ENCODE measurements at places on chromosomes 7 and 10.

DNA sequence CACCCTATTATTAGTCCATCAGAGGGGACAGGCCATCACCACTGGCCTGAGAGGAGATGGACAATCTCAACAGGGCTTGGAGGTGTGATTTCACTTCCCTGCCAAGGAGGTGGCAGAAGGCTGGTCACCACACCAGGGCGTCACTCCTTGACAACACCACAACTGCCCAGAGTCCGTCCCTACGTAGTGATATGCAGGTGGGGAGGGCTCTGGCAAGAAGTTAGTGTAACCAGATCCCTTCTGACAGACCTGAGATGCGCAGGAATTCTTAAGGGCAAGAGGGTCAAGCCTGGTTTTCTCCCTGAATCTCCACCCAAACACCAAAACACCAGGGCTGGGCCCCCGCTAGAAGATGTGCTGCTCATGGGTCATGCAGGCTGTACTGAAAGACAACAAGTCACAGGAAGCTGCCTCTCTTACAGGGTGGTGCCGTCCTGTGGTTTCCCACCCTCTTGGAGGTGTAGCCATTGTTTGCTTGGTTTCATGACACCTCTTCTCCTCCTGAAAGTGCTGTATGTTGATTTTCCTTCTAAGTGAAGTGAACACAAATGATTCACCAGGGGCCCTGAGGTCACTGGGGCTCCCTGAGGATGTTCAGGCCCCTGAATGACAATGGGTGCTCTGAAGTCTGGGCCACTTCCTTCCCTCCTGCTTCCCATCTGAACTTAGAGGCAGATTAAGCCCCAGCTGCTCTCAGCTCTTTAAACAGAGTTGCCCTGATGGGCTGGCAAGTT lies 27.1 kb downstream of the ATXN7L1 start:
- DNase-seq = peak; percentile 89

DNA sequence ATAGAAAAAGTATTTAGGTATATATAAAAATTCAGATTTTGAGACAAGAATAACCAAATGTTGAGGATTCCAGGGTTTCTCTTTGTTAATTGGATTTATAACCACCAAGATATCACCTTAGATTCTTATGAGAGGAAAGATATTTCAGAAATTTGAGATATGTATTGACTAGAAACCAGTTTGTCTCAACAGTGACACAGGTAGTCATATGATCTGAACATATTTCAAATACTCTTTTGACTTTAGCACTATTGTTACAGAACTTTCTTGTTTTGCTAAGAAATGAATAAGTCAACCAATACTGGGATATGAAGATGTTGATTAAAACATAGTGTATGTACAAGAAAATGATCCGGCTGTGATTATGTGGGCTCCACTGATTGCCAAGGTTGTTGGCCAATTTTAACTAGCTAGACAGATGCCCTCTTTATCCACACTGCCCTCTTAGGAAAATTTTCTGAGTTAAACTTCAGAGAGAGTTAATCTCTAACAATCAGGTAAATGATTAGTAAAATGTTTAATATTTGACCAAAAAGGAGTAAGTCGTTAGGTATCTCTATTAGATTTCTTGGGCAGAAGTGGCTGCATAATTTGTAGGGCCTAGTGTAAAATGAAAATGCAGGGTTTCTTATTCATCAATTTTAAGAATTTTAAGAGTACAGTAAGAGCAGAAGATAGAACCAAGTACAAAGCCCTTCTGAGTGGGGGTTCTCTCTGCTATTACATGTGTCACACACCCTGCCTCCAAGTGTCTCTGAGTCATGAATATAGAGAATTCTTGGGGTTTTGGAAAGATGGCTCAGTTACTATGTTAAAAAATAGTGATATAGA lies 376.0 kb downstream of the TFEC start:
- no peak for DNase-seq

- no peak for DNase-seq
These were observed 33.3 kb upstream of the ACSL5 start for GRCh38 chr10:112340601-112341000.

GRCh38 chr7:148699782-148700629 lies 1.3 kb downstream of the CUL1 start:
- no peak for DNase-seq

DNA sequence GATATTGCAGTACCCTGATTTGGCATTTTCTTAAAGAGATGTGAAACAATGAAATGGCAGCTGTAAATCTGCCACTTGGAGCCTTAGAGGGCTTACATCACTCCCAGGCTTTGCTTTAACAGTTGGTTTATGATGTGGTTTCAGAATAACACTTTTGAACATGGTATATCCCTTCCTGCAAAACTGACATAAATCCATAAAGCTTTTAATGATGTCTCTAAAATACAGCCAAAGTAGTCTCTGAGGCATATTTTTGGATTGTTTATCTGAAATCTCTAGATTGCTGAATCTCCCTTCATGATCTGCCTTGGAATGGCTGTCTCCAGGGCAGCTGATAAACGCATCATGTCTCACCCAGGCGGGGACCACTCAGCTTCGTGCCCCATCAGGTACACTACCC lies 377.8 kb upstream of the C7orf33 start:
- no peak for DNase-seq

GRCh38 chr7:12815426-12815825 lies 128.0 kb downstream of the ARL4A start:
- DNase-seq = no peak

GRCh38 chr10:80104066-80104926 lies 25.8 kb downstream of the TMEM254 start:
- DNase-seq = no peak

DNA sequence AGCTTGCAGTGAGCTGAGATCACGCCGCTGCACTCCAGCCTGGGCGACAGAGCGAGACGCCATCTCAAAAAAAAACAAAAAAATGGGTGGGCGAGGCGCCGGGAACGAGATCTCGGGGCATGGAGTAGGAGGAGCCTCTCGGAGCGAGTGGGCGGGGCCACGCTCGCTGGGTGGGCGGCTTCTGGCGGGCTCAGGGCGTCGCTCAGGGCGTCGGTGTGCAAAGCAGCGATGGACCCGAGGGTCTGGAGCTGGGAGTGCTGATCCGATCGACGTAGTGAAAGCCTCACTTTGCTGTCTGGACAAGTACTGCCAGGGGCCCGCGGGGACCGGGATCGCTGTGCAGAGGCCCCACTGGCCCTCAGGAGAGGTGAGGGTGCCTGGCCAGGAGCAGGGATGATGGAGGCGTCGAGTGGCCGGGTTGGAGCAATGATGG lies 22.6 kb upstream of the AMZ1 start:
- DNase-seq = no peak

- no peak for DNase-seq
These were observed 7.7 kb downstream of the UBTD1 start for GRCh38 chr10:97506199-97506991.

GRCh38 chr7:19209166-19209696 lies 64.0 kb upstream of the FERD3L start:
- no peak for DNase-seq

GRCh38 chr7:81684514-81685269 lies 85.2 kb downstream of the HGF start:
- peak; percentile 96 for DNase-seq

DNA sequence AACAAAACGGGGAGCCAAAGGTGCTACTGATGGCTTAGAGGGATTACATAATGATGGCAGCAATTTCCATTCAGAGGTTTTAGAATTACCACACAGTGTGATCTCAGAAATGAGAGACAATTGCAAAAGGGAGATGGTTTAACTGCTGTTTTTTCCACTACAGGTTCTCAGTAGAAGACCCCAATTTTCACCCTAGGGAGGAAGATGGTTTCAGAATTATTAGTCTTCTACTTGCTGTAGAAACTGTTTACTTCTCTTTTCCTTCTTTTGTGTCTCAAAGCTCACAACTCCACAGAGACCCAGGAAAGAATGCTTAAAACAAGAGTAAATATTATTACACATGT lies 226.5 kb downstream of the INHBA start:
- DNase-seq = no peak

GRCh38 chr7:117386110-117386706 lies 41.1 kb downstream of the ASZ1 start:
- no peak for DNase-seq

- no peak for DNase-seq
These were observed 17.9 kb downstream of the SGPL1 start for GRCh38 chr10:70833601-70834000.

DNA sequence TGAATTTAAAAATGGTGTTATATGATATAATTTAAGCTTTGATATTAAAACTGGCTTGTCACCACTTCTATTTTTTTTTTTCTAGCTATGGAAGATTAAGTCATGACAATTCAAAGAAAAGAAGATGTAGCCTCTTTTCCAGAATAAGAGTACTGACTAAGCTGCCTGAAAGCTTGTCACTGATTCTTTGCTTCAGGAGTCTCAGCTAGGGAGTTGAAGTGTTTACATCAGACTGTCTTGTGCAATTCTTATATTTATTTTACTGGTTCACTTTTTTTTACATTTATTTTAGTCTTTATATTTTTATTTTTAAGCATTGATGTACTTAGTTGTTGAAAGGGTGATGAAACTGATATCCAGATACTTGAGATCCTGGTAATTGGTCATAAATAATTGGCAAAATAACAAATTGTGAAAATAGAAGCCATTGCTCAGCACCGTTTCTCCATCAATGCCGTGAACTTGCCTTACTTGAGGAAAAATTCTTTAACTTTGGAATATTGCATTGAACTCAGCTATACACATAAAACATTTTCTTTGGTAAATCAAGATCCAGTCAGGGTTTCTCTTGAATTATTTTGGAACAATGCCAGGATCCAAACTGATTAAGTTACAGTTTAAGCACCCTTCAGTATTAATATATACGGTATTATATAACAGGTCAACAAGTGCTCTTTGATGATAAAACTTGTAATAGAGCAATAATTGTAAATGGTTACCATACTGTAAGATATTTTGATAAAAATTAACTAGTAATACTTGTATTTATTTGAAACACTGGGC lies 156.4 kb downstream of the PHTF2 start:
- no peak for DNase-seq

- no peak for DNase-seq
These were observed 490.5 kb upstream of the ANKRD30A start for GRCh38 chr10:36634916-36635315.

- DNase-seq = peak; percentile 85
These were observed 45.9 kb upstream of the KCNIP2 start for GRCh38 chr10:101889256-101890210.

DNA sequence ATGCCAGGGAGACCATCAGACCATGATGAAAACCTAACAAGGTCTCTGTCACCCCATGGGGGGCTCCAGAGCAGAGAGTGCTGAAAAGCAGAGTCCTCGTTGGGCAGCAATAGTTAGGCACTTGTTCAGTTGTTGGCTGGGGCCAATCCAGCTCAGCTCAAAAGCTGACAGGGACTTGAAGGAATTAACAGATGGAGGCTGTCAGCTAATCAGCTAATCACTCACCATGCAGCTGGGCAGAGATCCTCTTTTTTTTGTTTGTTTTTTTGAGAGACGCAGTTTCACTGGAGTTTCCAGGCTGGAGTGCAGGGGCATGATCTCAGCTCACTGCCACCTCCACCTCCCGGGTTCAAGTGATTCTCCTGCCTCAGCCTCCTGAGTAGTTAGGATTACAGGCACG lies 18.1 kb downstream of the CEP55 start:
- DNase-seq = no peak

GRCh38 chr10:24802378-24802777 lies 78.7 kb upstream of the ARHGAP21 start:
- DNase-seq = no peak

DNA sequence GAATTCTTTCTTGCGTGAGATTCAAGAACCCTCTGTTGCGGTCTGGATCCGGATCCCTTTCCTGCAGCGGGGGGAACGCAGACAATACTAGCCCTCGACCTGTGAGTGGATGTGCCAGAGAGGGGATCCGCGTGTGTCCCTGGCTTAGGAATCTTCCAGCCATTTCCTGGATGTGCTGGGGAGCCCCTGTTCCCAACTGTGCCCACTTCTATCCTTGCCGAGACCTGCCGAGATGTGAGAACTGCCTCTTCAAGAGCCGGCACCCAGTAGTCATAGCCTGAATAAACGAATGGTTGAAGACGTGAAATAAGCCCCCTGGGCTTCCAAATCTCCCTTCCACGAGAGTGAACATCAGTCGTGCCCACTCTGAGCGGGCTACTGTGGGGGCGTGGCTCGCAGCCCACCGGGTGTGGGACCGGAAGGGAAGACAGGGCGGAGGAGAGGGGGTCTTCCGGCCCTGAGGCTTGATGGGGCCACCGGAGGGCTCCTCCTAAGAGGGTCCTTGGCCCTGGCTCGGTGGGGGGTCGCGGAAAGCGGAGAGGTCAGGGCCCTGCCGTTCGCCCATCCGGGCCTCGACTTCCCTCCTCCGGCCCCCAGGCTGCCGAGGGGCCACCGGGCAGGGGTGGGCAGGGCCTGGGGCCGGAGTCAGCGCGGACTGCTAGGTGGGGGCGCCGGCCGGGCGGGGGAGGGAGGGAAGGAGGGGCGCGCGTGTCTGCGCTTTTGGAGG lies 1.3 kb upstream of the CCDC136 start:
- DNase-seq = no peak

- peak; percentile 68 for DNase-seq
These were observed 5.9 kb downstream of the CPA2 start for GRCh38 chr7:130272381-130273080.

DNA sequence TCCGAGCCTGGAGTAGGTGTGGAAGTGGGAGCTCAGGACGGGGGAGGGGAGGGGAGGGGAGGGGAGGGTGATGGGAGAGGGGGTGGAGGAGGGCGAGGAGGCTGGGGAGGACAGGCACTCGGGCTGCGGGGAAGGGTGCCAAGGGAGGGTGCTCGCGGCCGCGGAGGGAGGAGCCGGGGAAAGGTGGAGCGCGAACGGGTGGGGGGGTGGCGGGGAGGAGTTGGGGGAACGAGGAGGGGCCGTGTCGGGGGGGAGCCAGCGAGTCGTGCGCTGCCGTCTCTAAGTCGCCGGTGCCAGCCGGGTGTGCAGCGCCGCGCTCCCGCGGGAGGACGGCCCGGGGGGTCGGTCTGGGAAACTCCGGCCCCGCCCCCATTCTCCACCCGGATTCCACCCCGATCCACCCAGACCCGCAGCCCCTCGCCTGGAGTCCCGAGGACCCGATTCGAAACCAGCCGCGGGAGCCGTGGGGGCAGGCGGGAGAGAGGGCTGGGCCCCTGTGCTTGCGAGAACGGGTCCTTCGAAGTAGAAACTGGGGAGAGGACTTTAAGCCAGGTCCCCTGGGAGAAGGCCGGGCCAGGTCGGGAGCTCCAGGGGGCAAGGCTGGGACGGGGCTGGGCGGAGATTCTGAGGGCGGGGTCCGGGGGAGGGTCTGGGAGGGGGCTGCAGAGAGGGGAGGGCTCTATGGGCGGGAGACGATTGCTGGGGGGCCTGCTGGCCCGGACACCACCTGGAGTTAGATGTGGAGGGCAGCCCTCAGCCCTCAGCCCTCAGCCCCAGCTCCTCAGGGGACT lies at the start of gene ZNF467:
Gene ZNF467, minus strand, starts transcription at position 143 of the 791 bp plus-strand sequence. CDS start 2,556 bp downstream, outside the sequence.
- no peak for DNase-seq

DNA sequence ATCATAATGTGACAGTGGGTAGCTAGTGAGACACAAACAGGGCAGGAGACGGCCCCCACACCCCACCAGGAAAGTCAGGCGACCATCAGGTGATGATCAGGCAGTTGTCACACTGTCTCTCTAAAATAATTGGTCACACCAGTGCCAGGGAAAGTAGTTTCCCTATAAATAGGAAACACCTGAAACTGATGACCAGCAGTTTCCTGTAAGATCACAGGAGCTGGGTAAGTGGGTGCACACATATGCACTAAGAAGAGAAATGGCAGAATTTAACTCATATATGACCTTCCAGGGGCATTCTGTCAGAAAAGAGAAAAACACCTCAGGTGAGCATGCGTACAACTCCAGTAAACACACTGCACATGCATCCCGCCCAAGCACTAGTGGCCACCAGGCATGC lies 620.5 kb upstream of the GHITM start:
- no peak for DNase-seq

- DNase-seq = no peak
These were observed 100.7 kb upstream of the CSTF2T start for GRCh38 chr10:51800121-51800520.

Data from islet precursor cell (in vitro differentiated cells).